ENCODE measurements at places on chromosomes 11 and 22.

DNA sequence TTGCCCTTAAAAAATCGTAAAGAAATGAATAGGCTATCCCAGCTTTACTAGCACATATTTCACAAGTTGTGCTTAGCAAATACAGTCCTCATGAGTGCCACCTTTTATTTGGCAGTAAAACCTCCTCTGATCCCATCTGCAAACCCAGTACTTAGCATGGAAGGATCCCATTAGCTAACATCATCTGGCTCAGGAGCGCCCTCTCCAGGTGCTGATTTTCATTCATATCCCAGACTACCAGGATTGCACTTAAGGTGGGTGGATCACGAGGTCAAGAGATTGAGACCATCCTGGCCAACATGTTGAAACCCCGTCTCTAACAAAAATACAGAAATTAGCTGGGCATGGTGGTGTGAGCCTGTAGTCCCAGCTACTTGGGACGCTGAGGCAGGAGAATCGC, 76.1 kb upstream of the PAX6 start:
- peak; percentile 61 for DNase-seq

DNA sequence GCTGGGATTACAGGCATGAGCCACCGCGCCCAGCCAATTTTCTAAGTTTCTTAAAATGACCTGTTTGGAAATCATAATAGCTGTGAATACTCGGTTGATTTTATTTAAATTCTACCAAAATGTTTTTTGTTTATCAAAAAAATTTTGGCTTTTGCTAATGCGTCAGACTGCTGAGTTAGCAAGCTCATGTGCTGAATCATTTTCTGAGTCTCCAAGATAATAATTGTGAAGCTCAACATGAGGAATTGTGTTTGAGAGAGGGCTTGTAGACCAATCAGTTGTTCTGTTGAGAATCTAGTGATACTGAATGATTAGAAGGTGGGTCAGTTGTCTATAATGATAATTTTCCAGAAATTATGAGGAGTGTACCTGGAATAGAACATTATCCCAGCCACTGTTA, 15.9 kb downstream of the RNF214 start:
- no peak for DNase-seq

DNA sequence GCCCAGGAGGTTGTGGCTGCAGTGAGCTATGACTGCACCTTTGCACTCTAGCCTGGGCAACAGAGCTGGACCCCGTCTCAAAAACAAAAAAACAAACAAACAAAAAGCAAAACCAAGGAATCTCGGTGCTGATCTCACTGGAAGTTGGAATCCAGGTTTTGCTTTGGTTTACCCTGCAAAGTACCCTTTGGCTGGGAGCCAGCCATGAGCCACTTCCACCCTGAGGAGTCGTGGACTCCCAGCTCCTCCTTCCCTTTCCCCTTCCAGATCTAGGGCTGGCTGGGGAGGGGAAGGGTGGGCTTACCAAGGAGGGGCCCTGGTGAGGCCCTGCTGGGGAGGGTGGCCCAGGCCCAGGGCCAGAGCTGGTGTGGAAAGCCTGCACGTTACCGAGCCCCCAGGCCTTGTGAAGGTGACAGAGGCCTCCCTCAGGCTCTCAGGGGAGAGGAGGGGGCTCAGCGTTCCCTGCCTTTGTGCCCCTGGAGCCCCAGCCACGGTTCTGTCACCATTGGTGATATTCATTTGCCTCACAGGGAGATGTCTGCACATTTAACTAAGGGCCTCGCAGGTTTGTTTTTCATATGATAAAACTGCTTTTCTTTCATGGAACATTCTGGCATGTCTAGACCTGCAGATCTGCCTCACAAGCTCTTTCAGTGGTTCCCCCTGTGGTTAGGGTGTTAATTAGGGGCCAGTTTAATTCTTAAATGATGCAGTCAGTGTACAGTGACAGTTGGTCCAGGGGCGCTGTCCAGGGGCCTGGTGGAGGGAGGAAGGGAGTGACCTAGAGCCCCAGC, 29.0 kb downstream of the FBLN1 start:
- no peak for DNase-seq

GRCh38 chr22:17232406-17232805, 13.2 kb upstream of the ADA2 start:
- DNase-seq = no peak

- DNase-seq = no peak
Observed at GRCh38 chr11:83751041-83751440, 464.9 kb upstream of the CCDC90B start.

GRCh38 chr22:41524809-41525449, 19.3 kb downstream of the POLR3H start:
- DNase-seq = no peak

- no peak for DNase-seq
Observed at GRCh38 chr11:73458201-73458600, 82.0 kb downstream of the RELT start.

DNA sequence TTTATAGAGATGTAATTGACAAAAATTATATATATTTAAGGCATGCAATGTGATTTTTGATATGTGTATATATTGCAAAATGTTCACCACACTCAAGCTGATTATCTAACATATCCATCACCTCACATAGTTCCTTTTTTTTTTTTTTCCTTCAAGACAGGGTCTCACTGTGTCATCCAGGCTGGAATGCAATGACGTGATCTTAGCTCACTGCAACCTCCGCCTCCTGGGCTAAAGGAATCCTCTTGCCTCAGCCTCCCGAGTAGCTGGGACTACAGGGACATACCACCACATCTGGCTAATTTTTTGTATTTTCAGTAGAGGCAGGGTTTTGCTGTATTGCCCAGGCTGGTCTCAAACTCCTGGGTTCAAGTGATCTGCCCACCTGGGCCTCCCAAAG, 65.1 kb upstream of the SLC35C1 start:
- no peak for DNase-seq

DNA sequence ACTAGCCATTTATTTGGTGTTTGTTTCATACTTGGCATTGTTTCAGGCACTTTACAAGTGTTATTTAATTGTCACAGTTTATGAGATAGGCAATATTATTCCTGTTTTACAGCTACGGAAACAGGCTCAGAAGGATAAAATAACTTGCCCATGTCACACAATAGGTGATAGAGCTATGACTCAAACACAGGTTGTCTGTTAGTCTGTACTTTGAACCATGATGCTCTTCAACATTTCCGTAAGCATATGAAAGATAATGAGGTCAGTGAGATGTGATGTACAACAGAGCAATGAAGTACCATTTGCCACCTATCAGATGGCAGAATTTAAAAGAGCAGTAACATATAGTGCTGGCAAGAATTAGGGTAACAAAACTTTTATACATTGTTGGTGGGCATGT, 15.3 kb downstream of the TUG1 start:
- no peak for DNase-seq

DNA sequence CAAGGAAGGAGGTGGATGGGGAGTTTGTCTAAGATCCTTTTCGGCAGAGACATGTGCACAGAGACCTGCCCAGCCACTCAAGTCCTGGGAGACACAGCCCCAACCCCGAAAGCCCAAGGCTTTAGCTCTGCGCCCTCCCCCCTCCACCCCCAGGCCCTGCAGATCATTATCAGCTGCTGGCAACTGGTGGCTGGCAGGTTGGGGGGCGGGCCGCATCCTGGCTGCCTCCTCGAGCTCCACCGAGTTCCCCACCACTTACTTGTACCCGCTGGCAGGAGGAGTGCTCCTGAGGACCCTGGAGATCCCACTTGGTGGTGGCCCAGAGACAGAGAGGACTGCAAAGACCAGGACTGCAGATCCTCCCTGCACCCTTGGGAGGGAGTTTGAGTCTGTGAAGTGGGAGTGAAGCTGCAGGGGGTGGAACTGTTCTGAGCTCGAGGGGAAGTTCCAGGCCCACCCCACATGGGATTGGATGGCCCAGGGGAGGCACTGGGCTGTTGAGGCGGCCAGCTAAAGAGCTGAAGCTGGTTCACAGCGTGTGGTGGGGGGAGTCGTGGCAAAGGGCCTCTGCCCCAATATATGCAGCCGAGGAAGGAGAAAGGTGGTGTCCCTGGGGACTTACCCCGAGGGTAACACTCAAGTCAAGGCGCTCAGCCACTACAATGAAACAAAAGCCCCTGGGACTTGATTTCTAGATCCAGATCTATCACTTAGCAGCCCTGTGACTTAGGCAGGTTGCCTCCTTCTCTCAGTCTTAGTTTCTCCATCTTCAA, 19.9 kb upstream of the CCDC86 start:
- no peak for DNase-seq

GRCh38 chr22:26561756-26562417, 28.0 kb downstream of the TPST2 start:
- no peak for DNase-seq

DNA sequence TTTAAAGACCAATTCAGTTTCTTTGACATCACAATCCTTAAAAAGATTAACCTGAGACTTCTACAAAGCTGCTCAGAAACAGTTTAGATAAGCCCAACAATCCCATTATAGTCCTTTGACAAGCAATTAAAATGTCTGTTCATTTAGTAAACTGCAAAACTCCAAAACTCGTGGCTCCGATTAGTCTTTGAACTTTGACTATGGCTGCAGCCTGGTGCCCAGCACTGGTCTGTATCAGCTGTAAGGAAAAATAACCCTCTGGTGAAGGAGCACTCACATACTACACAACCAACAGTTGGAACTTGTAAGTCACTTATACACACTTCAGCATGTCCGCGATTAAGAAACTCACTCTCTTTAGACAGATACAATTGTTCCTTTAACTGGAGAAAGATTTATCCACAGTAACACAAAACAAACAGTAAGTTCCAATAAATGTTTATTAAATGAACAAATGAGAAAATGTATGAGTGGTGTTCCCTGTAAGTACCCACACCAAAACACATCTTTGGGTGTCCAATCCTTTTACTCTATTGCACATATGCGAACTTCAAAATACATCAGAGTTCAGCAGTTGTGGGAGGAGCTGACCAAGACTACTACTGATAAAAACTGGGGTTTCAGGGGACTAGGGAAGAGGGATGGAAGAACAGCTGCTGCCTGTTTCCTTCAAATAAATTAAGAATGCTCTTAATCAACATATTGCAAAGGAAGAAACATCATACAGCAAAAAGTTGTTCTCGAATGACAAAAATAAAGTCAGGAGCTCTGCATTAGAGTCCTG, 36.4 kb downstream of the PITPNB start:
- no peak for DNase-seq

DNA sequence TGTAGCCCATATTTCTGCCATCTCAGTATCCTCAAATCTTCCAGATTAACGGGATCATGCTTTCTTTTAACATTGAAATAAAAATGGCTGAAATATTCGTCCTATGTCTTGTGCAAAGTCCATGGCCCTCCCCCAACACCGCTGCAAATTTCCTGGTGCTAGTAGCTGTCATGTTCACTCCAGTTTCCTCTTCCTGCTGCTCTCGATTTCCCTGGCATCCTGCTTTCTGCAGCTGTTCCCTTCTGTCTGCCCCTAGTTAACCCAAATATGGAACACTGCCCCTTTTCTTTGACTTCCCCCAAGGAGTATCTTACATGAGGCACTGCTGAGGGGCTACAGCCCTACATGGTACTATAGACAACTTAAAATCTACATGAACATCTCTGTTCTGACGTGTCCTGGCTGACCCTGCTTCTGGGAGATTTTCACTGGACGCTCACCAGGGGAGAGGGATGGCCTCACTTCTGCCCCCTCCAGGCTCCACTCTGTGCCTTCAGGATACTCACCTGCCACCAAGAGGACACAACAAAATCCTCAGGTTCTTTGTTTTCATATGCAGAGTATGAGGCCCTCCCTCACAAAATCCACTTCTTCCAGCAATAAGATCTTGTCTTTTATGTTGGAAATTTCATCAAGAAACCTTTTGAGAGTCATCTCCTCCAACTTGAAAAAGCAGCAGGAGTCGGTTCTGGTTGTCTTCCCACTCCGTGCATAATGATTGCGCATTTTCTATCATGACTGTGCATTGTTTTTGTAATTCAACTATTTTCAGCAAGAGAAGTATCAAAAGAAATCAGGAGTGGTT, 29.5 kb upstream of the SCUBE2 start:
- peak; percentile 64 for DNase-seq

DNA sequence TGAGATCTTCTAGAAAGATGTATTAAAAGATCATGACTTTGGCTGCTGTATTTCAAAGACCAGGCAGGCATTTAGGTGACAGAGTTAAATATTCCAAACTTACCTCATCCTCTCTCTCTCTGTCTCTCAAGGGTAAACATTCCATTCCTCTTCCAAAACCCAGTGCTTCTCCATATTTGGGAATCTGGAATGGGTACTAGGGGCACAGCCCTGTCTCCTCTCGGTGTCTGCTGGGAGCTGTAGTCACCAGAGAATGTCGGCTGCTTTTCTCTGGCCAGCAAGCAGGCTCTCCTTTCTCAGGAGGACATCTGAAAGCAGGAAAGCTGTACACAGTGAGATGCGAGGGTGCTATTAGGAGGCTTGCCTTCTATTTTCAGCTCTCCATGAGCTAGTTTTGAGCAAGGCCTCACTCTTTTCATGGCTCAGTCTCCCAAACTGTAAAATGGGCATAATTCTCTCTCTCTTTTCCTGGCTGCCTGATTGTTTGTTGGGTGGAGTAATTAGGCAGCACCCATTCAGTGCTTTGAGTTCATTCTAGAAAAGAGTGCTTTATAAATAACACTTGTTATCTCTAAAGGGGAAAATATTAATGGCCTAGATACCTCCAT, 9.3 kb upstream of the PEX26 start:
- DNase-seq = no peak
